ENCODE measurements at places on chromosomes 2 and 18.
A peak's percentile ranks its signal among the peaks of the same experiment; 100 is the strongest.

DNA sequence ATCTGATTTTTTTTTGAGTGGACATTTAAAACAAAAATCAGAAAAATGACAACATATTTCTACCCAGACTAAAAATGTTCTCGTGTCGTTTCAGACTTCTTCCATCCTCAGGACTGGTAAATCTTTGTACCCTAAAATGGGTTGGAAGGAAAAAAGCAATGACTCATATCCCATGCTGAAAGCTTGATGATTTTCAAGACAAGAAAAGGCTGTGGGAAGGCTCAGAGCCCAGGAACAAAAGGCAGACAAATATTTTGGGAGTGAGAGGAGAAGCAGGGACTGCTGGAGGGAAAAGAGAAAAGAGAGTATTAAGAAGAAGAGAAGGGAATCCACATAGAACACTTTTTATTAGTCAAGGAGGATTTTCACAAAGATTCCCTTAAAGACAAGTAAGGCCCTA, 77.1 kb upstream of the CTAGE1 start:
- DNase-seq = no peak

DNA sequence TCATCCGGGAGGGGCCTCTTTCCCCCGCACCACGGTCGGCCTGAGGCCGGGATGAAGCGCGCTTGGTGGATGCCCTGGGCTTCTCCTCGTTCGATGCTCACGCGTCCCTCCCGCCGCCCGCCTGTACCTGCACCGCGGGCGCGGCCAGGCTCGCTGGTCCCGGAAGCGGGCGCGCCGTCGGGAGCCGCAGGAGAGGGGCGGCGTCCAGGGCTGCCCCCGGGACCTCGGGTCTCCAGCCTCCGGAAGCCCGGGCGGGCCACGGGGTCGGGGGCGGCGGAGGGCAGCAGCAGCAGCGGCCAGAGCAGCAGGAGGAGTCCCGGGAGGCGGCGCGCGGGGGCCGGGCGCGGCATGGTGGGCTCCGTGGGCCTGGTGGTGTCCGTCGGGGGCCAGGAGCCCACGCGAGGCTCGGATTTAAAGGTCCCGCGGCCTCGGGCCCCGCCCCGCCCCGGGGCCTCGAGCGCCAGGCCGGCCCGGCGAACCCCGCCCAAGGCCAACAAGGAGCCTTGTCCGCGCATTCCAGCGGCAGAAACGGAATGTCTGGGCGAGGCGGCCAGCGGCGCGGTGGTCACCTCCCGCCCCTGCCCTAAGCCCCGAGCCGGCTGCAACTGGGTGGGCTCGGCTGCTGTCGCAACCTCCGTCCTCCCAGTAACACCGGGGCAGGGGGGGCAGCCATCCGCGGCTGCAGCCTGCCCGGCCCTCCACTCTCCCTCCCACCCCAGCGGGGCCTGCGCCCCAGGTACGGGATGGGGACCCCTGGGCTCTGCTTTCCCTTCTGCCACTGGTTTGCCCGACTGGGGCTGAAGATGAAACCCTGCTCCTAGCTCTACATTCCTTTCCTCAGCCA, at the start of gene MATN3:
TSS of gene MATN3 (minus strand) at position 387 of the 844 bp plus-strand sequence. CDS start at position 350, 37 bp downstream.
- no peak for DNase-seq

DNA sequence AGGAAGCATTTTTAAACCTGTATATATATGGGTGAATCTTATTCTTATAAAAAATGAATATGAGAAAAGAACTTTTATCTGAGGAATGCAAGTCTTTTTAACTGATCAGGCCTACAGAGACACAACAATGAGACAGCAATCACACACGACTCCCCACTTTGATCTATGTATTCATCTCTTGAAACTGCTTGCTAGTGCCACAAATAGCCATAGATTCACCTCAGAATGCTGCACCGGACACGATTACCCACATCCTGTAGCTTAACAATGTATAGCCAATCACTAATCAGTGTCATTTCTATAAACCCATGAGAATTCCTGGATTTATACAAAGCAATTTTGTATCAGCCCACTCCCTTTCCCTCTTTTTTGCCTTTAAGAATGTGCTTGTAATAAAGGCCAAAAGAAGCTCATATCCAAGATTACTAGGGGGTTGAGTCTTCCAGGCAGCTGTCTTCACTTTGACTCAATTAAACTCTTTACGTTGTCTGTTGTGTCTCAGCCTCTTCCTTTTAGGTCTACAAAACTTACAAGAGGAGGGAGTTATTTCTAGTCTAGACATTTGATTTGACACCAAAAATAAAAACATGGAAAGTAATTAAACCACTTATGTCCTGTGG, 94.9 kb downstream of the MBD2 start:
- no peak for DNase-seq

- DNase-seq = no peak
Observed at GRCh38 chr2:240833724-240834285, 13.8 kb upstream of the KIF1A start.

DNA sequence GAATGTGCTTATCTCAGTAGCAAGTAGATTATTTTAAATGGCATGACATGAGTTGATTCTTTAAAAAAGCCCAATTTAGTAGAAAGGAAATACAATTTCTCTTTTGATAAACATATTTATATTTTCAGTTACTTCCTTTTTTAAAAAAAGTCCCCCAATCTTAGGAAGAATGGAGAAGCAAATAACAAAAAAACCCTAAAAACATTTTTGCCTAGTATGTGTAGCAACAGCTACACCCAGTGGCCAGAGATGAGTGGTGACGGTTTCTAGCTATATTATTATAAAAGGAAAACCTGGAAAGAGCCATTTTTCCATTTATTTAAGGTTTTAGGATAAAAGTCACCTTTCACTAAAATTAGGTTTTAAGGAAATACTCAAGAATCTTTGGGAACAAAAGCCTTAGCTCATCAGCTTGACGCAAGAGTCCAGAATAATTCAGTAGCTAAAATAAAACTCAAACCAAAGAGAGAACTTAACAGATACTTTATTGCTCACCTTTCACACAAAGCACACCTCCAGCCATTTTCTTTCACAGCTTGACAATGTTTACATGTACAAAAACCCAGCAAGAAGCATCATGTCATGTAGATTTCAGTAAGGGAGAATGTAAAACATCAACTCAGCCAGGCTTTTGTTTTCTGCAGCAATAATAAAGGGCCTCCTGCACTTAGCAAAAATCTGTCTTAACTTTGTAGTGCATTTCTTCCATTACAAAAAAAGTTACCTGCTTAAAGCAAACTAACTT, 15.7 kb downstream of the FAM98A start:
- DNase-seq = peak; percentile 33

- DNase-seq = no peak
Observed at GRCh38 chr2:1968209-1968987, 224.1 kb upstream of the PXDN start.

GRCh38 chr2:7685342-7686015, 768.3 kb downstream of the RNF144A start:
- no peak for DNase-seq

- DNase-seq = no peak
Observed at GRCh38 chr2:170573671-170574070, 141.5 kb upstream of the SP5 start.

DNA sequence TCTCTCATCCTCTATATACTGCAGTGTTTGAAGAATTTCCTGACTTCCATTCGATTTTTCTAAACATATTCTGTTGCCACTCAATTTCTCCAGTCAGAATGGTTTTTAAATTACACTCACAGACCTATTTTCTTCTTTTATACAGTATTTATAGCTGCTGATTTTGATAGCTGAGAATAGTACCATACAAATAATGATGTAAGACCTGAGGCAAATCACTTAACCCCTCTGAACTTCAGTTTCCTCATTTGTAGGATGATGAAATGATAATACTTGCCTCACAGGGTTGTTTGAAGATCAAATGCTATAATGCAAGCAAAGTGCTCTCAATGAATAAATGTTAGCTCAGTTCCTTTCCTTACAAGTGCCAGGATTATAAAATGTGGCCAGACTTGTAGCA, 241.8 kb downstream of the CPS1 start:
- no peak for DNase-seq

GRCh38 chr2:120814352-120814751, 78.7 kb downstream of the GLI2 start:
- DNase-seq = no peak

DNA sequence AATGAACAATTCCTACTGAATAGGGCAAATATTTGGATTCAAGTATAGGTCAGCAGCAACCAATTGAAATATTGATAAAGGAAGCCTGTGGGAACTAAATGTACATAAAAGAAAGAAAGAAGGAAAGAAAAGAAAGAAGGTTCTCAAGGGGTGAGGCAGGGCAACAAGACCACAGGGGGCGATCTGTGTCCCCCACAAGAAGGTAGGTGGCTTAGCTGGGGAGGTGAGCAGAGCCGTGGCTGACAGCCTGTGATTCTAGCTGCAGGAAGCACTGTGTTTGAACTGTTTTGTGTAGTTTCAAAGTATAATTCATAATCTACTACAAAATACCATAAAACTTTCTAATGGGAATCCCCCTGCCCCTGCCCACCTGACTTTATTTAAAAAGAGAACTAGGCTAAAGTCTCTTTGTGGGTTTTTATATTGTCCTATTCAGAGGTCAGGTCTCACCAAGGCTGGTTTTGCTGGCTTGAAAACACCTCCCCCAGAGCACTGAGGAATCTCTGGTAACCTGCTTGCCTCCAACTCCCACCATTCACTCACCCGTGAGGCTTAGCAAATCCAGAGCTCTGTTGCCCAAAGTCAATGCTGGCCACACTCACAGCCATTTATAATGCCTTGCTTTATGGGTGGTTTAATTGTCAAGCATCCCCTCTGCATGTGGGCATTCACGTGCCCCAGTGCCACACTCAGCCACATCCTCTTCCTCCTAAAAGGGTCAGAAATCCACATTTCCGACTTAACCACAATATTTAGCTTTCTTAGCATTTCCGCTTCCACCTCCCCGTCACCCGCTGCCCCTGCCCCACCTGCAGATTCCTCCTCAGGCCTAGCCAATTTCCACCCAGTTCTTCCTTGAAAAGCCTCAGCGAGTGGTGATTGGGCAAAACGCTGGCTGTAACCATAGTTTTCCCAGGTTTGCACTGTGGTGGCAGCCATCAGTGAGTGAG, 36.4 kb upstream of the LMAN1 start:
- no peak for DNase-seq

GRCh38 chr18:7584646-7585275, 17.6 kb downstream of the PTPRM start:
- no peak for DNase-seq

- no peak for DNase-seq
Observed at GRCh38 chr18:79779021-79779699, 18.6 kb upstream of the KCNG2 start.

DNA sequence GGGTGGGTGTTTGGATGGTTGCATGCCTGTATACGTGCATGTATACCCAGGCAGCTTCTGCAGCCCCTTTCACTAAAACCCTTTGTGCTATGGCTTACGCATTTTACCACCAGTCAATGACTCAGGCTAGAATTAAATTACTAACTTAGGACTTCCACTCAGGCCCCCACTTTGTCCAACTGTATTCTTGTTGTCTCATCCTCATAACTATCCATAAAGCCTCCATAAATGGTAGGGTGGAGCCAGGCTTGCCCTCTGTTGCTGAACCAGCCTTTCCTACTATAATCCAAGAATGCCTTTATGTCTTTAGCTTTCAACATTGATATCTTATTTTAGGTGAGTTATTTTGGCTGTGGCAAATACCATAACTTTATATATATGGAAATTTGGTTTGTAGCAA, 119.9 kb downstream of the MYO1B start:
- DNase-seq = no peak

DNA sequence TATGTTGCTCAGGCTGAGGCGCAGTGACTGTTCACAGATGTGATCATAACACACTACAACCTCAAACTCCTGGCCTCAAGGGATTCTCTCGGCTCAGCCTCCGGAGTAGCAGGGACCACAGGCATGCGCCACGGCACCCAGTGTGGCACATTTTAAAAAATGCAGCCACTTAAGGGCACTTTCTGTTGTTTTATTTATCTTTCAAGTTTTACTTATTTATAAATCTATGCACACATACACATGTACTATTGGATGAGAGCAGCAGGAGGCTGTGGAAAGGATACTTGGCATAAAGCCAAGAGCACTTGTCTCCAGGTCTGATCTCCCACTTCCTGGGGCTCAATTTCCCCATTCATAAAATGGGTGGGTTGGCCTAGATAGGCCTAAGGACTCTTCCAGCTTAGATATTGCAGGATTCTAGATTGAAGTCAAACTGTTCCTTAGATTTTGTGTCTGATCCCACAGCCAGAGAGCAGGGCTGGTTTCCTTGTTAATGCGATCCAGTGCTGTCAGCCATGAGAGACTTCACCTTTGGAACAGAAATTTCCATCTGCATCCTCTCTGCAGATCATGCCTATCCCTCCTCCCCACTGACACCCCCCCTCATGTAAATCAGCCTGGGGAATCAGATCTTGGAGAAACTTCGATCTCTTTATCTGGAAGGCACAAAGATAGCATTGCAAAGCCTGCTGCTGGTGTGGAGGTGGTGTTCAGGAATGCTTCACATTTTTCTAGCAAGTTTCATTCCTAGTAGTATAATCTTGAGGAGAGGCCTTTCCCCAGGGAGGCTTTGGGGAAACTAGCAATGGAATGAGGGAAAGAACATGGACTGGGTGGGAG, 24.7 kb downstream of the PCBP1 start:
- DNase-seq = no peak

DNA sequence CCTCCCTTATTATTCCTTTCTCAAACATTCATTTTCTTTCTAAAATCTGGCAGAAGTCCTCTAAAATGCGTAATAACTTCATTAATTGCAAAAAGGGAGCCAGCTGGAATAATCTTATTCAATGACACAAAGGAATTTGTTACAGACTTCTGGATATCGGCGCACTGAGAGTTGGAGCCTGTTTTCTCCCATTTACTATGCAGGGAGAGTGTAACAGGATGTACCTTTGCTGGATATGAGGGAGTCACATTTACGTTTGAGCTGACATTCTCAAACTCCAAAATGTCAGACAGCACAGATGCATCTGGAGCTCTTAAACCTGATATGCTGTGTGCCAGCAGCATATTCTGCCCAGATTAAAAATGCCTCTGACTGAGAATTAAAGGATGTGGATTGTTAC, 275.3 kb downstream of the TMX3 start:
- DNase-seq = no peak

DNA sequence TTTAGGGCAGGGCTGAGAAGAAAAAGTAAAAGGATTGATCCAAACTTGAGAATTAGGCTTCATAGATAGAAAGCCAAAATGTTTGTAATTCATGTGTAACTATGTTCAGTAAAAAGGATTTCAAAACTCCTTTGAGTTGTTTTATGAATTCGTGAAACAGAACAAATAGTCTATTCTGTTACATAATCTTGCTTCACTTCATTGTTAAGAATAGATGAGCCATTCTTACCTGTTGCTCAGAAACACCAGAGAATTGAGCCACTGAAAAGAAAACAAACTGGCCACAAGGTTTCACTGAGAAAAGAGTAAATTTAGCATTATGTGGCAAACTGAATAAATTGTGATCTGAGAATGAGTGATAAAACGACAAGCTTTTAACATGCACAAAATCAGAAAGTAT, 4.5 kb upstream of the ITPRID2 start:
- no peak for DNase-seq

GRCh38 chr2:148538375-148538774, 106.2 kb upstream of the EPC2 start:
- DNase-seq = no peak

DNA sequence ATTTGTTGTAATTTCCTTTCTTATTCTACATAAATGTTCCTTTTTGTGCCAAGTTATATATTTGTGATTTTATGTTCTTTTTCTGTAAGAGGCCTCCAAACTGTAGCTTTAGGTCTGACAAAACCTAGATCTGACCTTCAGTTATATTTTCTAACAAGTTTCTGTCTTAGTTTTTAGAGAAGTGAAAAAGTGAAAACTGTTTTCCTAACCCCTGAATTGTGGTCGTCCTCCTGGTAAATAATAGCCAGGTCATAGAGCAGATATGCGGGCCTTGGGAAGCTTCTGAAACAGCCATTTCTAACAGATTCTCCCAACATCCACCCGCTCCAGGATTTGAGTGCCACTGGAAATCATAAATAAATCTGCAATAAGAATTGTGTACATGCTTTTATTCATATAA, 398.4 kb upstream of the CWC22 start:
- no peak for DNase-seq

All from foreskin melanocyte (primary cell).